ENCODE measurements at places on chromosomes 3 and 15. TPM values are rescaled to one million over a fixed set of nuclear protein-coding genes. Genes with fewer than 3 reads are reported as not detected.

DNA sequence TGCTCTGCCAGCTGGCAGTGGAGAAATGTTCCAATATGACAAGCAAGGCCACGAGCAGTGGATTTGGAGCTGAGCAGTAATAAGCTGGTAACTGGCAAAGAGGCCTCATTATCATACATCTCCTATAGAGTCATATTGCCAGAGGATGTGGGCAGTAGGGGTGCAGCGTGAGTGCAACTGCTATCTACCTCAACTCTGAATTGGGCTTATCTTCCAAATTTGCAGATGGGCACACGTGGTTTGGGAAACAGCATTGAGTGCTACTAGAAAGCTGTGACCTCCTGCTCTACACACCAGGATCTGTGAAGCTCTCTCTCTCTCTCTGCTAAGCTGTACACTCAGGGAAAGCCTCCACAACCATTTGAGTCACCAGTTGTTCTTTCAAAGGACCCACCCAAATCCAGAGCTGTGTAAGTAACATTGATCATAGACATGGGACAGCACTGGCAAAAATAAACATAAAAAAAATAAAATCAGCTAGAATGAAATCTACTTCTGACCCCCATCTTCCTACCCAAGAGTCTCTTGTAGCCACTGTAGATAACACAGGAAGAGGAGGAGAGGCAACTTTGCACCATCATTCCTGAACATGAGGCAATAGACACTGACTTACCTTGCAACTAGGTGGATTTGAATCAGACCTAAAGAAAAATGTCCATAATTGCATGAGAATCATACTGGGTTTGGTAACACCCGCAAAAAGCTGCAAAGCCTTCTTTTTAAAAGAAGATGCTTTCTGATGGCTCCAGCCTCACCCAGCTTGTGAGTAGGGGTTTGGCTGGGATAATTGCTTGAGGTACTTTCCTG, 82.9 kb upstream of the THBS1 start:
- no peak overlapping the region for H3K4me3 ChIP-seq
- peaks cover 28% of the 10 kb centered on the region for H3K4me1 ChIP-seq
- DNase-seq, result no peak
- H3K36me3 ChIP-seq, result no peaks in the 10 kb centered on the region

SH3GL3 gene
- 0.07 TPM for polyA plus RNA-seq

DNA sequence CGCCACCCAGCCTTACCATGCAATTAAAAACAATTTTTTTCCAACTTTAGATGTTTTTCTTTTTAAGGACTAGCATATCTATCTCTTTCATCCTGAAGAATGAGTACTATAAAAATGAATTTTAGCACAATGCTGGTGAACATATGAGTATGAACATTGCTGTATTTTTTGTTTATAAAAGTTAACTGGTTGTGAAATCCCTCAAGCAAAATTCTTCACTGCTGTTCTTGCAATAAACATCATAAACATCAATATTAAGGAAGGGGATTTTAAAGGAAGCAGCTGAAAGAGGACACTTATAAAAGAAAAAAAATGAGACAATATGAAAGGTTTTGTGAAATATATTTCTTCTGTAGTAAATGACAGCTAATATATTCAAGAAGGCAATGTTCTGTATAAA, 3.0 kb downstream of the PLSCR4 start:
- H3K27me3 ChIP-seq, result no peaks in the 10 kb centered on the region
- H3K36me3 ChIP-seq, result no peaks in the 10 kb centered on the region
- no peak for DNase-seq
- H3K27ac ChIP-seq, result no peak overlapping the region

RTP1 gene
- not detected for polyA plus RNA-seq

DNA sequence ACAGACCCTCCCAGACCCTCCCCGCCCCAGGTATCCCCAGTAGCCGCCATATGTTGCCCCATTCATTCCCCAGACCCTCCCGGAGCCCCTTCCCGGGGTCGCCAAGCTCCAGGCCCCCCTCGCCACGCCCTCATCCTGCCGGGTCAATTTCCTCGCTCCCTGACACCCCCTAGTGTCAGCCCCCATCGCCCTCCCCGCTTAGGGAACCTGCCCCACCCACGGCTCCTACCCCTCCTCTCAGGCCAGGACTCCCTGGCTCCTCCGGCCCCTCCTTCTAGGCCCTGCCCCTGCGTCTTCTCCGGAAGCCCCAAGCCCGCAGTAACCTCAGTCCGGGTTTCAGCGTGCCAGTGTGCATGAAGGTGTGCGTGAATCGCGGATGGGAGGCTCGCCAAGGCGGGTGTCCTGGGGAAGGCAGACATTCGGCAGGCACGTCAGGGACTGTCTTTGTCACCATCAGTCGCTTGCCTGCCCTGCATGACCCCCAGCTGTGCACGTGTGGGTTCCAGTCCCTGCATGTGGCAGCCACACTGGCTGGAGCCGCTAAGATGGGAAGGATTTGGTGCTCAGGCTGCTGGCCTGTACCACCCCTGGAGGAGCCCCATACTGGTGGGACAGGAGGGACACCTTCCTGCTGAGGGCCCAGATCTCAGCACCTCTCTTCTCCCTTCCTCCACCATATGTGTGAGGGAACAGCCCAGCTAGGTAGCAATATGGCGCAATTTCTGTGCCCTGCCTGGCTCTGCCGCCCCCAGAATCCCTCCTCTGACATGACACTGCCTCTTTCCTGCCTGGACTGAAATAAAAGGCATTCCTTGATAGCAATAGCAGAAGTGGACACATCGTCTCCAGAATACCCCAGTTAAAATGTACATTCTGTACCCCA, 693 bp downstream of the DISP2 start:
- no peak overlapping the region for H3K27ac ChIP-seq
- H3K4me3 ChIP-seq, result peak overlapping the region; percentile 44
- no peaks in the 10 kb centered on the region for H3K36me3 ChIP-seq
- no peak for DNase-seq
- no peaks in the 10 kb centered on the region for H3K27me3 ChIP-seq
